ENCODE measurements at places on chromosomes 13 and 19. TPM values are rescaled to one million over a fixed set of nuclear protein-coding genes. Genes with fewer than 3 reads are reported as not detected.

- DNase-seq = no peak
- no peaks in the 10 kb centered on the region for H3K36me3 ChIP-seq
- H3K27ac ChIP-seq = no peak overlapping the region
- no peak overlapping the region for H3K4me3 ChIP-seq
- no peaks in the 10 kb centered on the region for H3K27me3 ChIP-seq
These were observed 174.7 kb downstream of the MZT1 start for GRCh38 chr13:72552731-72553130.

SIGLEC12 gene
- not detected for polyA plus RNA-seq

GRCh38 chr13:111629457-111629856 lies 309.0 kb downstream of the TEX29 start:
- H3K27ac ChIP-seq = no peak overlapping the region
- no peak overlapping the region for H3K4me3 ChIP-seq
- no peaks in the 10 kb centered on the region for H3K36me3 ChIP-seq
- H3K4me1 ChIP-seq = no peaks in the 10 kb centered on the region

LGALS4 gene
- polyA plus RNA-seq = 9,832 TPM

- no peak overlapping the region for H3K4me3 ChIP-seq
- H3K36me3 ChIP-seq = no peaks in the 10 kb centered on the region
- H3K27ac ChIP-seq = no peak overlapping the region
These were observed 103.8 kb downstream of the RGCC start for GRCh38 chr13:41561170-41561569.

DNA sequence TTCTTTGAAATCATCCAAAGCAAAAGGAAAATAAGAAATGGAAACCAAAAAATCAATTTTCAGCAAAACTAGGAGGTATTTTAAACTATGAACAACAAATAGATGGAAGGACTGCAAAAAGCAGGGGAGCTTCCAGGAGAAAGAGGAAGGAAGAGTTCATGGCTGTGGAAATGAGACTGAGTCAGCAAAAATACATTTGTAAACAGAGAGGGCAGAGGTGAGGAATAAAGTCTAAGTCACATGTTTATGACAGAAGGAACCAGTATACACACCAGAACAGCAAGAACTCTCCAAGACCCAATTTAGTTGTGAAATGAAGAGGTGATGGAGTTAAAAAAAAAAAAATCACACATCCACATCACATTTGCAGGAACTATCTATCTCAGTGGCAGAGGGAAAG lies 69.6 kb downstream of the RNASEH2B start:
- no peak for DNase-seq
- no peak overlapping the region for H3K27ac ChIP-seq
- H3K27me3 ChIP-seq = no peaks in the 10 kb centered on the region
- H3K4me1 ChIP-seq = no peaks in the 10 kb centered on the region
- H3K4me3 ChIP-seq = no peak overlapping the region
